ENCODE measurements at places on chromosomes 3 and 15.

DNA sequence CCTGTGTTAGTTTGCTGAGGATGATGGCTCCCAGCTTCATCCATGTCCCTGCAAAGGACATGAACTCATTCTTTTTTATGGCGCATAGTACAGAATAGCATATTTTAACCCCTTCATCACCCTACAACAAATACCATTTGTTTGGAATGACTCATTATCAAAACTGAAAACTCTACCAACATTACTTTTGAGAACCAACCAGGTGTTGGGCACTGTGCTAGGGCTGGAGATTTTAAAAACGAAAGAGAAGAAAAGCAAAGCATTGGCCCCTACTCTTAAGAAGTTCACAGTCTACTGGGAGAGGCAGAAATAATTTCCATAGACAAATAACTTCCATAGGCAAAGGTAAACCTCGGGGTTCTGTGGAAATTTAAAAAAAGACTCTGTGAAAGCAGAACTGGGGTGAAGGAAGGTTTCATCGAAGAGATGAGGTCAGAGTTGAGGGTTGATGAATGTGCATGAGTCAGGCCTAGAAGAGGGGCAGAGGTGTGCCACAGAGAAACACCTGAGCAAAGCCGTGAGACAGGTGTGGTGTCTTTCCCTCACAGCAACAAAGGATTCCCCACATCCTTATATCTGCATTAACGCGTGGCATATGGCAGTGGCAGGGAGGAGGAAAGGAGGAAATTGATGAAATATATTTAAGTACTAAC lies 51.0 kb downstream of the MCF2L2 start:
- DNase-seq = no peak

DNA sequence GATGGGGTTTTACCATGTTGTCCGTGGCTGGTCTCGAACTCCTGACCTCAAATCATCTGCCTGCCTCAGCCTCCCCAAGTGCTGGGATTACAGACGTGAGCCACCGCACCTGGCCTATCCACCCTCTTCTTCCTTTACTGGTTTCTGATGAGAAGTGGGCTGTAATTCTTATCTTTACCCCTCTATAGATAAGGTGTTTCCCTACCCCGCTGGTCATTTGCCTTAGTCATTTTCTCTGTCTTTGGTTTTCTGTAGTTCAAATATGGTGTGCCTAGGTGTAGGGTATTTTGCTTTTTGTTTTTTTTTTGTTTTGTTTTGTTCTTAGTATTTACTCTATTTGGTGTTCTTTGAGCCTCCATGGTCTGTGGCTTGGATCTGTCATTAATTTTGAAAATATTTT lies 41.3 kb downstream of the APBA2 start:
- DNase-seq = no peak

GRCh38 chr3:42210726-42211125 lies 55.3 kb downstream of the CCK start:
- DNase-seq = no peak

DNA sequence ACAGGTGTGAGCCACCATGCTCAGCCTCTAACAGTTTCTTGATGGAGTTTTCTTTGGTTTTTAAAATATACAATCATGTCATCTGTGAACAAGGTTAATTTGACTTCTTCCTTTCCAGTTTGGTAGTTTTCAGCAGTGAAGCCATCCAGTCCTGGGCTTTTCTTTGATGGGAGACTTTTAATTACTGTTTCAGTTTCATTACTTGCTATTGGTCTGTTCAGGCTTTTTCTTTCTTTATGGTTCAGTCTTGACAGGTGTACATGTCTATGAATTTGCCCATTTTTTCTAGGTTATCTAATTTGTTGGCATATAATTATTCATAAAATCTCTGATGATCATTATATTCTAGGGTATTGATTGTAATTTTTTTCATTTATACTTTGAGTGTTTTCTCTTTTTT lies 36.8 kb downstream of the PFN2 start:
- DNase-seq = no peak

DNA sequence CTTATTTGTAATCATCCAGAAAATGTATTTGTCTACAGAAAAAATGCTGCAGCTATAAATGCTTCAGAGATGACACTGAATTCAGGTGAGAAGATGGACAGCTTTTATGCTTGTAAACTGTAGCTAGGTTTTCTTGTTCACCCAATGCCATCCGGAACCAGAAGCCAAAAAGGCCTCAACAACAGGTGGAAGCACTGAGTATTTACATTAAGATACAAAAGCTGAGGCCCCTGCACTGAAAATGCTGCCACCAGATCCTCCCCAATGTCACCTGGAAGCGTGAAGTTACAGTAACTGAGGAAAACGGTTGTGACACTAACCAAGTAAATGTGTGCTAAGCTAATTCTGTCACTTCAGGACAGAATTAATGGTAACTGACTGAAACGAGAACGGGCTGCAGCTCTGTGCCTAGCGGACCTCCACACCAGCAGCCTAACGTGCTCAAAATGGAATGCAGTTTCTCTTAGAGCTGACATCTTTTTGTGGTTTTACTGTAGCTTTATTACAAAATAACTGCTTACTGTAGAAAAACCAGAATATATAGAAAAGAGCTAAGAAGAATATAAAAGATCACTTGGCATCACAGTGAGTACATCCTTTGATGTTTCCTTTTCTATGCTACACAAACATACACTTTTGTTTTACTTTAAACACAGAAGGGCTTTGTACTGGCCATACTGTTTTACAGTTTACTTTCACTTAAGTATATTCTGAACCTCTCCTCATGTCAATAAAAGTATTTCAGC lies 7.6 kb downstream of the CHSY1 start:
- DNase-seq = no peak

- no peak for DNase-seq
These were observed 544.4 kb downstream of the DIPK2A start for GRCh38 chr3:144516026-144516425.

DNA sequence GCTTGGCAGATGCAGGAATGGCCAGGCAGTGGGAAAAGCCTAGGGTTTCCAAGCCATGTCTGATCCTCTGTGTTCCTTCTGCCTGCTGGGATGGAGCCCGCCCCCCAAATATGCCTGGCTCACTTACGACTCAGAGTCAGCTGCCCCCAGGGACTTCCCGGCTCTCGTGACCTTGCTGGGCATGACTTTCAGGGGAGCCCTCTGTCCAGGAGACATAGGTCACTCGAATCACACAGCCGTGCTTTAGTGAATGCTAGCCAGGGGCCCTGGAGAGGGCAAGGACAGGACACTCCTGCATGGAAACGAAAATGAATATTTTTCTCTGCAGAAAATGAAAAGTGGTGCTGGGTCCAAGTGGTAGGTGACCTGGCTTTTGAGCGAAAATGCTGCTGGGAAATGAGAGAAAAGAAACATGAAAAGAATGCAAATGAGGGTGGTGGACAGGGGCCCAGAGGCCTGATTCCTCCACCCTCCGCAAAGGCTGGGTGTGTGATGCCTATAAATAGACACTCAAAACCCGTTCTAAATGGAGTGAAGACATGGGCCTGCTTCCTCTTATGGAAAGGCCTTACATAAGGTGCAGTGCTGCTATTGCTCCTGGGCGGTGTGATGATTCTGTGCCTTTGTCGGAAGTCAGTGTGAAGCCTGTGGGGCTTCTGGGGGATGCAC lies 107.4 kb downstream of the APBA2 start:
- DNase-seq = no peak

GRCh38 chr3:124064050-124064449 lies 72.1 kb upstream of the ROPN1 start:
- DNase-seq = no peak

Data from nephron progenitor cell (in vitro differentiated cells).